ENCODE measurements at places on chromosomes 7 and 10.

- DNase-seq: no peak
Measured at GRCh38 chr7:44196450-44196872, 4.3 kb upstream of the YKT6 start.

- no peak for DNase-seq
Measured at GRCh38 chr7:131636092-131636491, 79.7 kb upstream of the PODXL start.

DNA sequence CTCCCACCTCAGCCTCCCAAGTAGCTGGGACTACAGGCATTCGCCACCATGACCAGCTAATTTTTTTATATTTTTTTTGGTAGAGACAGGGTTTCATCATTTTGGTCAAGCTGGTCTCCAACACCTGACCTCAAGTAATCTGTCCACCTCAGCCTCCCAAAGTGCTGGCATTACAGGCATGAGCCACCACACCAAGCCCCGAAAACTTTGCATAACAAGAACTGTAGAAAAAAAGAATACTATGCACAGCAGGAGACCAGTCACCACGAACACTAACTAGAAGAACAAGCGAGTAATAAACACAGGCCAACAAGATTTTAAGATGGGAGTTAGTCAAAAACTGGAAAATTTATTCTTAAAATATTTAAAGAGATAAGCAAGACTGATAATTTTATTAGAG lies 447.0 kb downstream of the ETV1 start:
- DNase-seq: no peak

- peak; percentile 29 for DNase-seq
Measured at GRCh38 chr10:97648562-97649404, 8.3 kb downstream of the PI4K2A start.

DNA sequence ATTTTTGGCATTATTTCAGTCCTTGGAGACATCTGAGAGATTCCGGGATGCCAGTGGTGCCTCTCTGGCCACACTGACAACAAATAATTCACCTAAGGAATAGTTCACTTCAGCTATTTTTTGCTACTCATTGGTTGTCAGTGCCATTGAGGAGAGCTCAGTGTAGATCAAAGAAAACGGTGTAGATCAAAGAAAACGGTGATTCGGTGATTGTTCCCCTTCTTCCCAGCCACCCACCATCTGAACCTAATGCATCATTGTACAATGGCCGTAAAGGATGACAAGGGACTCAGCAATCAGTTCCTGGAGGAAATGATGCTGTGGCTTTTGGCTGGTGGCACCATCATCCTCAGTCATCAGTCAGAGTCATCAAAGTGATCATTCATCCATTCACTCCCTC lies 80.6 kb downstream of the PTPRZ1 start:
- DNase-seq: no peak

GRCh38 chr10:24851629-24852028 lies 100.8 kb downstream of the PRTFDC1 start:
- DNase-seq: no peak

GRCh38 chr10:68526634-68527307 lies 552 bp downstream of the SLC25A16 start:
- DNase-seq: no peak

GRCh38 chr10:42960991-42961795 lies 115.7 kb upstream of the RET start:
- no peak for DNase-seq

DNA sequence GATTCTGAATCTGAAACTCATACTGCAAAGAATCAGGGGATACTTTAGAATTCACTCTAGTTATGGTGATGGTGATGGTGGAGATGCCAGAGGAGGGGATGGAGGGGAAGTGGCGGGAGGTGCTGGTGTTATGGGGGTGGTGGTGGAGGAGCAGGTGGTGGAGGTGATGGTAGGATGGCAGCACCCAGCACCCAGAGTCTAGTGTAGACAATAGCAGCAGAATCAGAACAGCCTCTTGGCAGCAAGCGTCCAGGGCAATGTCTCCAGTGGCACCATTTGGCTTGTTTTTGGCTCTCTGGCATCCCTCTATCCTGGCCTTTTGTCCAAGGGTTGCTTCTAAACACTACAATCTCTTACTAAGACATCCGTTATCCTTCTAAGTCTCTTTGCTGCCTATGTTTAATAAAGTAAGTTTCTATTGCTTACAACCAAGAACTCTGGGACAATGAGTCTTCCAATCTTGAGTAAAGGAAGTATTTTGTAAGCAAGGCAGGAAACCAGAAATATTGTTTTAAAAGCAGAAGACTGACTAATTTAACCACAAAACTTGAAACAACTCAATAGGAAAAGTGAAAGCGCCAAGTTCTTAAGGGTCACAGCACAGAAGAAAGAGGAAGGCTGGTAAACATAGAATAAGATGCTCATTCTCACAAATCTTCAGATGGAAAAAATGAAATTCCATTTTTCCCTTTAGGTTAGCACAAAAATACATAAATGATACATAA lies 42.4 kb upstream of the GDF10 start:
- DNase-seq: no peak

GRCh38 chr7:105228555-105228954 lies 160.2 kb downstream of the SRPK2 start:
- DNase-seq: no peak

DNA sequence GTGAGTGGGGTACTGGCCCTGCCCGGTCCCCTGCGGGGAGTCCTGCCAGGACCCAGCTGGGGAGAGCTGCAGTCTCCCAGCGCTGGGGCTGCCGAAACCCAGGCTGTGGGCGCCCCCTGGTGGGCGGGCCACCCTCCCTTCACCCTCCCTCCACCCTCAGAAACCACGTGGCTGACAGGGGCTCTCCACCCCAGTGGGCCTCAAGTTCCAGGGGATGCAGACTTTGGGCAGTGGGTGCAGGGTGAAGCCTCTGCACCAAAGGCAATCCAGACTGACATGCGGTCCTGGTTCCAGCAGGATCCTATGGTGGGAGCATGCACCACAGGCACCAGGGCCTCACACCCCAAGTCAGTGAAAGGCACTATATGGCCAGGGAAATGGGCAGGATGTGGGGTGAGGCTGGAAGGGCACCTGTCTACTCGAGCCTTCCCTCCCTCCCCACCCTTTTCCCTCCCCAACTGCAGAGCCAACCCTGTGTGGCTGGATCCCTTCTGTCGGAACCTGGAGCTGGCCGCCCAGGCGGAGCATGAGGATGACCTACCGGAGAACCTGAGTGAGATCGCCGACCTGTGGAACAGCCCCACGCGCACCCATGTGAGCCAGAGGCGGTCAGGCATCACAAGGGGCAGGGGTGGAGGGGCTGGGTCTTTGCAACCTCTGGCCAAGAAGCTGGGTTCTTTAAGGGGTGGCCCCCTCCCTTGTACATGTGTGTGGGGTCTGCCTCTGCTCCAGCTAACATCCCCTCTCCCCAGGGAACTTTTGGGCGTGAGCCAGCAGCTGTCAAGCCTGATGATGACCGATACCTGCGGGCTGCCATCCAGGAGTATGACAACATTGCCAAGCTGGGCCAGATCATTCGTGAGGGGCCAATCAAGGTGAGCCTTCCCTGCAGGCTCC lies 38.8 kb downstream of the PSAP start:
- peak; percentile 55 for DNase-seq

- DNase-seq: no peak
Measured at GRCh38 chr7:51366930-51367613, 50.5 kb upstream of the COBL start.

DNA sequence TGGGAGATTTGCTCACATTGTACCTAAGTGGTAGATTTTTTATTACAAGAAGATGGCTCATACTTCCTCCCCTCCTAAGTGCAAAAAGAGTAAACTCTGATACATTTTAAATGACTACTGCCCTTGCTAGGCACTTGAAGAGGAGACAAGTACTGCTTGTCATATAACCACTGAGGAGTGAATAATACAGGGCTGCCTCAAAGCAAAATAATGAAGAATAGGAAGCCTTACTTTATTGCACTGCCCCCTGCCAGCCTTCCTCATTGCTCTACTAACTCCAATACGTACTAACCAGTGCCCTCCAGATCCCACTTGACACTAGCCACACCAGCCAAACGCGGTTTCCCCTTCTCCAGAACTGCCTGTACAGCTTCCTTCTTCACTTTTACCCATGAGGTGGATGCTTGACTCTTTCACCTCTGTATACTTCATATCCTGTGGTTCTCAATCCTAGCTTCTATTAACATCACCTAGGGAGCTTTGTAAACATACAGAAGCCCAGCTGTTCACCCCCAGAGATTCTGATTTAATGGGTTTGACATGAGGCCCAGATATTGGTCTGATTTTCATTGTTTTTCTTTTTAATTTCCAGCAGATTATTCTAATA lies 11.7 kb upstream of the MTERF1 start:
- no peak for DNase-seq

DNA sequence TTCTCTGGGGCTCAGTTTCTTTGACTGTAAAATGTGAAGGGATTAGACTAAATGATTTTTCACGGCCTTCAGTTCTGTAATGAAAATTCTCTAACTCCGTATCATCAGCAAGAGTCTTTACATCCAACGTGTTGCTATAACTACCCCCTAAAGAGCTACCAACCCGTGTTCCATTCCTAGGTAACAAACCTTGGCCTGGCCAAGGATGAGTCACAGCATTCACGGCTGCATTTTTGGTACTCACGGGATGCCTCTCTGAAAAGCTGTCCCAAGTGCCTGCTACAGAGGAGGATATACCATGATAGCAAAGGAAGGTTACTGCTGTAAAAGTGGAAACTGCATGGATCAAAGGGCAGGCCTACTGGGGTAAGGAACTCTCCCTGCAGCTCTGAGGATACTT lies 5.9 kb downstream of the LRRC4 start:
- DNase-seq: no peak

- DNase-seq: peak; percentile 23
Measured at GRCh38 chr7:121530227-121531174, 134.4 kb upstream of the FAM3C start.

GRCh38 chr7:102063690-102064180 lies 222.9 kb upstream of the SH2B2 start:
- no peak for DNase-seq

DNA sequence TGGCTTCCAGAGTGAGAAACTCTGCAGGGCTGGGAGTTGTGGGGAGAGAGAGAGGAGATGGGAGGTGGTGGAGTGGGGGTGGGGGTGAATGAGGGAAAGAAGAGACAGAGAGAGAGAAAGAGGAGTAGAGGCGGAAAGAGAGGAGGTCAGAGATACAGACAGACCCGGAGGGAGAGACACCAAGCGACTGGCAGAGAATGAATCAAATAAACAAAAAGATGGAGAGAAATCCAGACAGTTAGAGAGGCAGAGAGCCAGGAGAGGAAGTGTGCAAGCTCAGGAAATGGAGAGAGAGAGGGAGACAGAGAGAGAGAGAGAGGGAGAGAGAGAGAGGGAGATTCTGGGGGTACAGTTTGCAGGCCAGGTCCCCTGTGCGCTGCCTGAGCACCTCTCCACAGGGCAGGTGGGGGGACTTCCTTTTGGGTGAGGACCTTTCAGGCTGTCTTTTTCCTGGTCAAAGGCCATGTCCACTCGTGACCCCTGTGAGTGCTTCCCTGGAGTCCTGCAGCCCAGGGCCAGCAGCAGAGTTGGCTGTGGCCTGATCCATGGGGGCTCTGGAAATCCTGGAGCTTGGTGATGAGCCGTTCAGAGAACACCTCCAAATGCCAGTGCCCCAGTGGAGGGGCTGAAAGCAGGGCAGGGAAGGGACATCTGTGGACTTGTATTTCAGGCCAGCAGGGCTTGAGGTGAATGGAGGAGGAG lies 25.0 kb upstream of the PCBD1 start:
- no peak for DNase-seq
